Activated CD8-positive, alpha-beta memory T cell treated with anti-CD3 and anti-CD28 coated beads for 1 hour (primary cell): ENCODE measurements at places on chromosomes 4 and X.

- no peak for DNase-seq
These were observed 90.2 kb downstream of the NHS start for GRCh38 chrX:17465201-17465600.

GRCh38 chrX:147779173-147779572, 132.5 kb upstream of the FMR1 start:
- no peak for DNase-seq

- DNase-seq, result no peak
These were observed 42.0 kb downstream of the LIMCH1 start for GRCh38 chr4:41580007-41580406.

DNA sequence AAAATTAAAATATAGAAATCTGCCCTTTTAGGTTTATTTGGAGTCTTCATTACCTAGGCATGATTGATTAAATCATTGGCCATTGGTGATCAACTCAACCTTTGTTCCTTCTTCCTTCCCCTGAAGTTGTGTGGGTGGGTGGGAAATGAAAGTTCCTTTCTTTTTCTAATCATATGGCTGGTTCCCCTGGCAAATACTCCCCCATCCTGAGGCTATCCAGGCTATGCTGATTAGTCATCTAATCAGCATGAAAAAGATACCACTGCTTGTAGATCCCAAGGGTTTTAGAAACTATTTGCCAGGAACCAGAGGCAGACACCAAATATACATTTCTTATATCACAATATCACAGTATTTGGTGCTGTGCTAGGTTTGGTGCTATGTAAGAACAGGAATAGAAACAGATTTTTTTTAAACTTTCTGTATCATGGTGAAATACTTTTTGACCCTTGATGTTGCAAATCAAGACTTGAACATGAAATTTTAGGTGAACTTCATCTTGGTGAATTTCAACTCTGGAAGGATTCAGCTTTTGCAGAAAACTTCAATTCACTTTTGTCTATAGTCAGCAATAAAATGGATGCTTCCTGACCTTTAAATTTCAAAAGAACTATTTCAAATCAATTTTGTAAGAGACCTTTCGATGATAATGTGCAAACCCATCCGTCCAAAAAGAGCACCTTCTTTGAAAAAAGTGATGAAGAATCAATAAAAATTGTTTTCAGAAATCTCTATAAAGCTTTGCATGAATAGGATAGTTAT, 71.1 kb downstream of the CCSER1 start:
- DNase-seq, result no peak

GRCh38 chrX:21781525-21781924, 23.6 kb upstream of the SMPX start:
- no peak for DNase-seq

- DNase-seq, result no peak
These were observed 175.2 kb downstream of the GC start for GRCh38 chr4:71608678-71609071.

DNA sequence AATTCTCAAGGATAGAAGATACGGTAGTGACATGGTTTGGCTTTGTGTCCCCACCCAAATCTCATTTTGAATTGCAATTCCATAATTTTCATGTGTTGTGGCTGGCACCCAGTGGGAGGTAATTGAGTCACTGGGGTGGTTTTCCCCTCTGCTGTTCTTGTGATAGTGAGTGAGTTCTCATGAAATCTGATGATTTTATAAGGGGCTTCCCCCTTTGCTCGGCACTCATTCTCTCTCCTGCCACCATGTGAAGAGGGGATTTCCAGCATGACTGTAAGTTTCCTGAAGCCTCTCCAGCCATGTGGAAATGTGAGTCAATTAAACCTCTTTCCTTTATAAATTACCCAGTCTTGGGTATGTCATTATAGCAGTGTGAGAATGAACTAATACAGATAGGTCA, 8.5 kb upstream of the SPANXN4 start:
- no peak for DNase-seq

DNA sequence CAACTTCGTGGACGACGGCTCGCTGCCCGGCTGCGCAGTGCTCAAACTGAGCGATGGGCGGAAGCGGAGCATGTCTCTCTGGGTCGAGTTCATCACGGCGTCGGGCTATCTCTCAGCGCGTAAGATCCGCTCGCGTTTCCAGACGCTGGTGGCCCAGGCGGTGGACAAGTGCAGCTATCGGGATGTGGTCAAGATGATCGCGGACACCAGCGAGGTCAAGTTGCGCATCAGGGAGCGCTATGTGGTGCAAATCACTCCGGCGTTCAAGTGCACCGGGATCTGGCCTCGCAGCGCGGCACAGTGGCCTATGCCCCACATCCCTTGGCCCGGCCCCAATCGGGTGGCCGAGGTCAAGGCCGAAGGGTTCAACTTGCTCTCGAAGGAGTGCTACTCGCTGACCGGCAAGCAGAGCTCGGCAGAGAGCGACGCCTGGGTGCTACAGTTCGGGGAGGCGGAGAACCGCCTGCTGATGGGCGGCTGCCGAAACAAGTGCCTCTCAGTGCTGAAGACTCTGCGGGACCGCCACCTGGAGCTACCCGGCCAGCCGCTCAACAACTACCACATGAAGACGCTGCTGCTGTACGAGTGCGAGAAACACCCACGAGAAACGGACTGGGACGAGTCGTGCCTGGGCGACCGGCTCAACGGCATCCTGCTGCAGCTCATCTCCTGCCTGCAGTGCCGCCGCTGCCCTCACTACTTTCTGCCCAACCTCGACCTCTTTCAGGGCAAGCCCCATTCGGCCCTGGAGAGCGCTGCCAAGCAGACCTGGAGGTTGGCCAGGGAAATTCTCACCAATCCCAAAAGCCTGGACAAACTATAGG, 1.5 kb downstream of the MAB21L2 start:
- no peak for DNase-seq

DNA sequence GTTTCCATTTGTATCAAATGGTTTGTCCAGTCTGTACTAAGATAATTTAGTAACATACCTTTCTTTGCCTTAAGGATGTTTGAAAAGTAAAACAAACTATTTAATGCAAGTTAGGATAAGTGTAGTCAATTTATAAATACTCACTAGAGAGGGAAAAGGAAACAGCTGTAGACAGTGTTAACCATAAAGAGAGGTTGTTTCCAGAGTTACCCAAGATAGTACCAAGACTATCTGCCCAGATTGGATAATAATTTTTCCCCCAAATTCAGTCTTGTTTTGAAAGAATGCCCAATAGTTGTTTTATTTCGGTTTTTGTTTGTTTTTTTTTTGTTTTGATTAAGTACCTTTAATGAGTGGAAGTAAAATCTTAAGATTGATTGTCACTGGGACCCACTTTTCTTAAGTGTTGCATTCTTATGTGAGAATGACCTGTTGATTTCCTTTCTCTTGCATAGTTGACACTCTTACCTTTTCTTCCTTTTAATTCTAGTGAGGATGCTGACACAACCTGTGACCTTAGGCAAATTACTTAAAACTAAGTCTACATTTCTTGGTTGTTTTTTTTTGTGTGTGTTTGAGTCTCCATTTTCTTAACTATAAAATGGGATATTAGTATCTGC, 12.8 kb downstream of the AFF1 start:
- no peak for DNase-seq

DNA sequence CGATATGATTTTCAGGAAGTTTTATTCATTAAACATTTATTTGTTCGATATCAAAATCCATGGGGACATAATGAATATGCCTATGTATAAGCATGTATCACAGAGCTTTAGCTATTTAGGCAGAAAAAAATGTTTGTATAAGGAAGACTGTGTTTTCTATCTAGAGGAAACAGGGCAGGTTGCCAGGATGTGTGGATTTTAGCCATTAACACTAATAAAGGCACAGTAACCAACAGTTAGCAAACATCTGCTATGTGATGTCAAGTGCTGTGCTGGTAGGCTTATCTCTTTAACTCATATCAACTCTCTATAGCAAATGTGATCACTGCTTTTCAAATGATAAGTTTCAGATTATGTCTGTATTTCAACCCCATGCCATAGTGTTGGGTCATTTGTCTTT, 708.9 kb upstream of the HS3ST1 start:
- DNase-seq, result no peak

DNA sequence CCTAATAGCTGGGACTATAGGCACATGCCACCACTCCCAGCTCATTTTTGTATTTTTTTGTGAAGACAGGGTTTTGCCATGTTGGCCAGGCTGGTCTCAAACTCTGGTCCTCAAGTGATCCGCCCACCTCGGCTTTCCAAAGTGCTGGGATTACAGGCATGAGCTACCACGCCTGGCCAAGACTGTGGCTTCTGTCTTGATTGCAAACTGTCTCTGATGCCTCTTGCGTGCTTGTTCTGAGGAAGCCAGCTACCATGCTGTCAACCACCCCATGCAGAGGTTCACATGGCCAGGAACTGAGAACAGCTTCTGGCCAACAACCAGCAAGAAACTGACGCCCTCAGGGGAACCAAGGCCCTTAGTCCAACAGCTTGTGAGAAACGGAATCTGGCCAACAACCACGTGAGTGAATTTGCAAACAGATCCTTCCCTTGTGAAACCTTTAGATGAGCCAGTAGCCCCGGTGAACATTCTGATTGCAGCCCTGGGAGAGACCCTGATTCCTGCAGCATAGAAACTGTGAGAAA, 71.2 kb downstream of the SUPT20HL2 start:
- no peak for DNase-seq

GRCh38 chr4:34039766-34040165, 2204.5 kb downstream of the ARAP2 start:
- no peak for DNase-seq

DNA sequence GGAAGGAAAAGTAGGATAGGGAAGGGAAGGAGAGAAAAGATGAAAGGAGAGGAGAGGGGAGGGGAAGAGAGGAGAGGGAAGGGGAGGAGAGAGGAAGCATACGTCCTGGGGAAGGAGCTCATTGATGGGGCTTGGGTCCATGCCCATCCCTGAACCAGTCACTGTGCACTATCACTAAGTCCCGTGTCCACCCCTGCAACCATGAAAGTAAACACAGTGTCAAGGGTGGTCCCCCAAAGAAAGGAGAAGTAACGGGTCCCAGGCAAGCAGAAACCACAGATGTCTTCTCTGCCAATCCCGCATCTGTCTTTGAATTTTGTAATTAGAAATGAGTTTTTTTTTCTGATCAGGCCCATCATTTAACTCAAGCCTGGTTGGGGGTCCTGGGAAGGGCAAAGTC, 55.2 kb downstream of the LGI2 start:
- DNase-seq, result no peak

- DNase-seq, result no peak
These were observed 40.9 kb downstream of the WDFY3 start for GRCh38 chr4:84925558-84925957.

DNA sequence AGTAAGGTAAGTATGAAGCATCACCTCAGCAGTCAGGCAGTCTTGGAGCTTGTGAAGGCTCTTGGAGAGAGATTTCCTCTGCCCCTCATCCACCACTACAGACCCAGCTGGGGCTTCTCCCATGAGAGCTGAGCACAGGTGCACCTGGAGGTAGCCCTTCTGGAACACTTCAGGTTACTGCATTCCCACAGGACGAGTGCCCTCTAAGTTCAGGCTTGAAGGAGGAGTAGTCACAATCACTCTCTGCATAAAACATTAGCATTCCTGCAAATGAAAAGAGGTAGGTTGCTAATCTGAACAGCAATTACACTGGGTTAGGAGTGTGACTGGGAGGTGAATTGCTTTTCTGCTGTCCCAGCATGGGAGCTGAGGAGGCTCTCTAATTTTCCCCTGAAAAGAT, 308.8 kb downstream of the TEX13C start:
- DNase-seq, result no peak

- no peak for DNase-seq
These were observed 80.9 kb downstream of the RFC1 start for GRCh38 chr4:39285111-39285795.

DNA sequence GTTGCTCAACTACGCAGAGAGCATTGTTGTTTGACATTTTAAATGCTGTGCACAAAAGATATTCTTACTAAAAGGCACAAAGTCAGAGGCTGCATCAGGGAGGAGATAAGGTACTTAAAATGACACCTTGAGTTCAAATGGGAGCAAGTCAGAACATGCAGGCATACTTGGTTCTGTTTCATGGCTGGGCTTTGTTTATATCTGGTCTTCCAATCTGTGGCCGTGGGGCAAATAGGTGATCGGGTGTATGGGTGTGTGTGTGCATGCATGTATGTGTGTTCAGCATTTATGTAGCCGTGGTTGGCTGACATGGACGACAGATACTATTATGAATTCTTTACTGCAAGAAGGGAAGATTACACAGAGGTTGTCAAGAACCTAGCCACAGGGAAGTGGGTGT, 106.1 kb downstream of the RASL11B start:
- no peak for DNase-seq

DNA sequence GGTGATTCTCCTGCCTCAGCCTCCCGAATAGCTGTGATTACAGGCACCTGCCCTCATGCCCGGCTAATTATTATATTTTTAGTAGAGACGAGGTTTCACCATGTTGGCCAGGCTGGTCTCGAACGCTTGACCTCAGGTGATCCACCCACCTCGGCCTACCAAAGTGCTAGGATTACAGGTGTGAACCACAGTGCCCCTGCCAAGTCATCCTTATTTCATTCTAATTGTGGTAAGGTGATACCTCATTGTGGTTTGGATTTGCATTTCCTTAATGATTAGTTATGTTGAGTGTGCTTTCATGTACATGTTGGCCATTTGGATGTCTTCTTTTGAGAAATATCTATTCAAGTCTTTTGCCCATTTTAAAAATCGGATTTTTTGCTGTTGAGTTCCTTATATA, 93.0 kb downstream of the USP9X start:
- no peak for DNase-seq

DNA sequence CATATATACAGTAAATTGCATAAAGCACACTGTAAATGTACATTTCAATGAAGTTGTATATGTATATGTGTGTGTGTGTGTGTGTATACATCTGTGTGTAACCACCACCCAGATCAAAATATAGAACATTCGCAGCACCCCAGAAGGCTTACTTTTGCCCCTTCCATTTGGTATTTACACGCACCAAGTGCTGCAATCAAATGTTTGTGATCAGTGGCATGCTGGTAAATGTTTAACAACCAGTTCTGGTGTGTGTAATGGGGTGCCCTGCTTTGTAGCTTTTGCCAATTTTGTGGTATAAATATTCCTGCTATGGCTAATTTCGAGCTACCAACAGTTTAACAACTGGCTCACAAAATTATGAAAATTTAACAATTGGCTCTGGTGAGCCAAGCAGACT, 101.3 kb downstream of the RTL5 start:
- no peak for DNase-seq

- no peak for DNase-seq
These were observed 22.8 kb downstream of the USP38 start for GRCh38 chr4:143207555-143207954.

DNA sequence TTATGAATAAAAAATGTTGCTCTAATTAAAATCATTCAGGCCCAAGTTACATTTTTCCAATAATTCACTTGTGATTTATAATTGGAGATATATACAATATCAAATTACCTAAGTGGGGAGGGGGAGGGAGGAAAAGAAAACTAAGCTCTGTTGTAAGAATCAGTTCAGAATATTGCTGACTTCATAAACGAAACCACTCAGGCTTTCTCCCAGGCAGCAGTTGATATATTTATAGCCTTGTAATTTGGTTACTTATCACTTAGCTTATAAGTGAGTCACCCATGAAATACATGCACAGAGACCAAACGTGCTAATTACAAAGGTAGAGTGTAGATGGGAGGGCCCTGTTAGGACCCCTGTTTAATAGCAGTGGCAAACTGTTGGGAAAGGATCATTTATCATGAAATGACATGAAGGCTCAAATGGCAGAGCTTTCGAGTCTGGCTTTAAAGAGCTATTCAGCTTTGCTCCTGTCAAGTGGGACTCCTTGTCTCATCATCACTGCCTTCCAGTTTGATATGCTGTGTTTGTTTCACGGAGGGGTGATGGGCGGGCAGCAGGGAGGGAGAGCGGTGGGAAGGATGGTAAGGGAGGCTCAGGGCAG, 105.6 kb upstream of the PGRMC2 start:
- no peak for DNase-seq

- DNase-seq, result no peak
These were observed 159.7 kb downstream of the ANK2 start for GRCh38 chr4:113209153-113209552.
